COLO829 (cell line): ENCODE measurements at places on chromosomes 7 and 10.

DNA sequence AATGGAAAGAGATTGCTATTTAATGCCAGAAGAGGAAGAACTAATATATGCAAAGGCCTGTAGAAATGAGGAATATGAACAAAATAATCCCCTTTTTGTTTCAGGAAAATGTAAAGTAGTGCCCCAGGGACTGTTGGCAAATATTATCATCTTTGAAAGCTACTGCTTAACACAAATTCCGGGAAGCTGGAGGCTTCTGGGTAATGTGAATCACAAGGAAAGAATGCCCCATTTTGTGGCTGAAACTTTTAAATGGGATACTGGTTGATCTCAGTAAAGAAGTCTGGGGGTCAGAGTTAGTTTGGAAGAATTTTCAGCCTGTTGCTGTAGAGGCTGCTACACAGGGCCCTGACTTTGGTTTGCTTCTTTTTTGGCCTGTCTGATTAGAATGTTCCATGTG is 141.0 kb downstream of the PTEN start:
- peak; percentile 59 for DNase-seq

- DNase-seq: no peak
Observed at GRCh38 chr10:110410329-110411046, 87.2 kb upstream of the DUSP5 start.

- DNase-seq: no peak
Observed at GRCh38 chr7:107499731-107500130, 29.9 kb downstream of the GPR22 start.

GRCh38 chr7:140673774-140674155 is 1.0 kb downstream of the ADCK2 start:
- no peak for DNase-seq

DNA sequence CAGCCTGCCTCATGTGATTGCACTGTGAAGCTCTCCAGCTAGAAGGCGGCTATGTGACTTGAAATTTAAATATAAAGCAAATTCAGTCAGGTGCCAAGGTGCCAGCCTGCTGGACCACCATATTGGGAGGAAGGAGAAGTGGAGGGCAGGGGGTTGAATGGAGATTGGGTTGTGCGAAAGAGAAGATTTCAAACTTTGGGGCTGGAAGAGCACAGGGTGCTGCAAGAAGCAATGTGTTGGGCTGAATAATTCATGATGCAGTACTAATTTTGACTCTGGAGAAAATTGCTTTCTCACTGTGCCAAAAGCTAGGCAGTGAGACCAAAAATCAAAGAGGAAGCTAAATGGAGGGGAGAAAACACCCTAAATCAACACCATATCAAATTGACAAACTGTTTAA is 335.3 kb downstream of the NRG3 start:
- DNase-seq: no peak

DNA sequence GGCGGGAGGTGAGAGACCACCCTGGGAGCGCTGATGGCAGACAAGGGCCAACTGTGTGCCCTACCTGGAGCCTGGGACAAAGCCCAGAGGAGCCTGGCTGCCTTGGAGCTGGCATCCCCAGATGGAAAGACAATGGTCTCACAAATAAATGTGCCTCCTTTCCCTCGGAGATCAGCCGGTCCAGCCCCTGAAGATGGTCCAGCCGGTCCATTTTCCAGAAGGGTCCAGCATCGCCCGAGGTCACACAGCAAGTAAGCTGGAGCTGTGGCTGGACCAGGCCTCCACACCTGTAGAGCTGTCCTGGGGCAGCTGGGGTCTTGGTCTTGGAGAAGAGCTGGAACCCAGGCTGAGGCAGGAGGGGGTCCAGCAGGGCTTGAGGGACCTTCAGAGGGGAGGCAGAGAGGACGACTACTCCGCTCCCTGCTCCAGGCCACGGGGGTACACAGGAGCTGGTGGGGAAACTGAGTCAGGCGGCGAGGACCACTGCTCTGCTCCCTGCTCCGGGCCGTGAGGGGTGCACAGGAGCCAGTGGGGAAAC is 3.6 kb downstream of the ELFN1 start:
- DNase-seq: no peak
